ENCODE measurements at places on chromosomes 6 and 20.
A peak's percentile ranks its signal among the peaks of the same experiment; 100 is the strongest.

- peak; percentile 41 for DNase-seq
Observed at GRCh38 chr6:82397962-82398692, 34.5 kb downstream of the TPBG start.

DNA sequence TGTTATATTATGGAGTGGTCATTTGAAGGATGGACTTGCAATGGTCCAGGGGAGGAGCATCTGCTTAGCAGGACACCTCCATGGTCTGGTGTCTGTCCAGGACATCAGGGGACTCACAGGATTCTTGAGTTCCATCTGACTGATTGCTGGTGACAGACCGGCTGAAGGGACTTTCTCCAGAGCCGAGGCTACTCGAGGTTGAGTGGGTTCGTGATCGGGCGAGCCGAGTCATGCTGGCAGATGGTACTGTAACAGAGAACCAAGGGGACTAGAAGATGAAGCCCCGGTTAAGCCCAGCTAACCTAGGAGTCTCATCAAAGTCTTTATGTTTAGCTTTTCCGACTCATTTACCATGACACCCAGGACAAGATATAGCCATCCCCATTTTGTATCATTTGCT is 7.5 kb upstream of the SLA2 start:
- DNase-seq, result no peak

- DNase-seq, result peak; percentile 77
Observed at GRCh38 chr6:56899311-56899710, 55.6 kb upstream of the BEND6 start.

DNA sequence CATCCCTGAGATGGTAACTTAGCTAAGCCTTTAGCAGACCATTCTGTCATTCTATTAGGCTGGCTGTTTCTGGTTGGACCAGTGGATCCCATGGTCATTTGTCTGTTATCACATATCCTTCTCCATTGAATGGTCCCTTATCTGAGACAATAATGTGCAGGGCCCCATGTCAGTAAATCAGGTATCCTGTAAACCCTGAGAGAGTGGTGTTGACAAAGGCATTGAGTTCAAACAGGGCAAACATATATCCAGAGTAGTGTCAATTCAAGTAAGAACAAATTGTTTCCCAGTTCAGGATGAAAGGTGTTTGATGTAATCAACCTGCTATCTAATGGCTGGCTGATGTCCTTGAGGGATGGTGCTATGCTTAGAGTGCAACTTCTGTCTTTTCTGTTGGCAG is 126.2 kb downstream of the LINC00237 start:
- DNase-seq, result no peak

- peak; percentile 13 for DNase-seq
Observed at GRCh38 chr6:164022632-164023031, 608.1 kb downstream of the QKI start.

DNA sequence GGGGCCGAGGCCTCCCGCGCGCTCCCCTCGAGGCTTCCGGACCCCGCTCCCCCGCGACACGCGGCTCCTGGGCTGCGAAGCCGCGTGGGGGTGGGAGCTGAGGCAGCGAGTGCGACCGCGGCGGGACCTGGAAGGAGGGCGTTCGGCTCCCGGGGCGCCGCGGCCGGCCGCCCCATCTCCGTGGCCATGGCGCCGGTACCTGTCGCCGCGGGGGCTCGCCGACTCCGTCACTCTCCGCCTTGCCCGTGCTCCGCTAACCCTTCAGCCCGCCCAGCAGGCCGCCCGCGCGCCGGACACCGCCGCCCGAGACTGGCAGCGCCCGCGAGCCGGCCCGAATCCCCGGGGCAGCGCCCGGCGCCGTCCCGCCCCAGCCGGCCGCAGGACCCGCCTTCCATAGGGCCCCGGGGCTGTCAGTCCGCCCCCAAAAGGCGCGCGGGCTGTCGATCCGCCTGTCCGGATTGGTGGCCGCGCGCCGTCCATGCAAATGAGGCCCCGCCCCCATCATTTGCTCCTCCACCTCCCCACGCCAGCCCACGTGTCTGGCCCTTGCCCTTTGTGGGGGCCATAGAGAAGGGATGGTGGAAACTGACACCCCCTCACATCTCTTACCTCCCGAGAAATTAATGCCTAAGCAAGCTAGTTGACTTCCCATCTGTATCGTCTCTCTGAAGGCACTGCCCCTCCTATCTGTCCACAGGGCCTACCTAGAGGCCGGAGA is at the start of gene FKBP5:
TSS of gene FKBP5 (minus strand) at position 311 of the 718 bp plus-strand sequence. CDS start 46,091 bp downstream, outside the sequence.
- DNase-seq, result peak; percentile 97

- DNase-seq, result no peak
Observed at GRCh38 chr6:22550971-22551670, 18.2 kb upstream of the HDGFL1 start.
